ENCODE measurements at places on chromosomes 7 and 10.

GRCh38 chr10:104807581-104808310, 166.7 kb downstream of the SORCS3 start:
- DNase-seq, result no peak

DNA sequence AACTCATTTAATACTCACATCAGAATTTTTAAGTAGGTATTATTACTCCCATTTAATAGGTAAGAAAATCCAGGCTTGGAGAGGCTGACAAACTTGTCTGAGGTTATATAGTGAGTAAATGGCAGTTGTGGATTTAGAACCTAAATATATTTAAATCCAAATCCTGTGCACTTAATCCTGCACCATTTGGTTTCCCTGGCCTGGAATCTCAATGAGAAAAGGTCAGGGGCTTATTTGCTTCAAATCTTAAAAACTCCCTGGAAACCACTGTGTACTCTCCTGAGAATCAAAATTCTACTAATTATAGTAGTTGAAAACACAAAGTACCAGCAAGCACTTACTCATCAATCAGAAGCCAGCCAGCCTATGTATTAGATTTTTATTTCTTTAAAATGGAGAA, 97.7 kb downstream of the DNMBP start:
- DNase-seq, result no peak

GRCh38 chr10:28291881-28292297, 11.0 kb downstream of the MPP7 start:
- peak; percentile 57 for DNase-seq

DNA sequence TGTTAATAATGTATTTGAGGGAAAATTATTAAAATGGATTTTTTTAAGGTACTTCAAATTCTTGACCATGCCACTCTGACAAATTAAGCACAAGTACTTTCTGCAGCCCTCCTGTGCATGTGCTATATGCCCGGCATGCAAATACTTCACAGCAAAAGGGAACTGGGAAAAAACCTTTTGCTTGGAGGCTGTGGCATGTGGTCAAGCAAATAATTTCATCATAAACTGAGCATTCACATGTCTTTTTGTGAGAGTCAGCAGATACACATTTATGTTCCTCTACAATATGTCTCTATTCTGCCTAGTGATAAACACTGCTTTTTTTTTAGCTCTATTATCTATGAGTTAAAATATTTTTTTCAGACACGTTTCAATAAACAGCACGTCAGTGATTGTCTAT, 53.7 kb upstream of the SEMA3A start:
- peak; percentile 41 for DNase-seq

- no peak for DNase-seq
Observed at GRCh38 chr10:93150990-93151547, 77.4 kb downstream of the CYP26A1 start.

DNA sequence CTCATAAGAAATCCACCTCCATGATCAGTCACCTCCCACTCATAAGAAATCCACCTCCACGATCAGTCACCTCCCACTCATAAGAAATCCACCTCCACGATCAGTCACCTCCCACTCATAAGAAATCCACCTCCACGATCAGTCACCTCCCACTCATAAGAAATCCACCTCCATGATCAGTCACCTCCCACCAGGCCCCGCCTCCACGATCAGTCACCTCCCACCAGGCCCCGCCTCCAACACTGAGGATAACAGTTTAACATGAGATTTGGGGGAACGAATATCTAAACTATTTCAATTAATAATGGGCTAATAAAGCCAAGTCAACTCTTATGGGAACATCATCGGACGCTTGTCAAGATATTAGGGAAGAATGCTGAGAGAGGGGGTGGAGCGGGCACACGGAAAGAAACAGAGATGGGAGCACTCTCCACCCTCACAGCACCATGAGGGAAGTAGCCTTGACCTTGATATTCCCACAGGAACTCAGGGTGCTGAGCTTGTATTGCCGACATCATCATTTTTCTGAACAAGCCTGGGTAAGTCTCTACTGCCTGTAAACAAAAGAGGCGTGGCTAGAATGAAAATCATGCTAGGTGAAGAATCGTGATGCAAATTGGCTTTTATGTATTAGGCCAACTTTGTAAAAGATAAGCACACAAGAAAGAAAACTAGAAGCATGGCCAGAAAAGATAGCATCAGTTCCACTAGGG, 303.5 kb upstream of the KLF6 start:
- DNase-seq, result no peak

DNA sequence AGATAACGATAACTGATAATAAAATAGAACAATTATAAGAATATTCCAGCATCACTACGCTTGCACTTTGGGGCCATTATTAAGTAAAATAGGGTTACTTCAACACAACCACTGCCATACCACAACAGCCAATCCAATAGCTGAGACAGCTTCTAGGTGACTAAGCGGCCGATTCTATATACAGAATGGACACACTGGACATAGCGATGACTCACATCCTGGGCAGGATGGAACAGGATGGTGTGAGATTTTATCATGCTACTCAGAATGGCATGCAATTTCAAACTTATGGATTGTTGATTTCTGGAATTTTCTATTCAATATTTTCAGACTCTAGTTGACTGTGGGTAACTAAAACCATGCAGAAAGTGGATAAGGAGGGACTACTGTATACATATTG, 920.9 kb downstream of the LRMDA start:
- DNase-seq, result peak; percentile 77

DNA sequence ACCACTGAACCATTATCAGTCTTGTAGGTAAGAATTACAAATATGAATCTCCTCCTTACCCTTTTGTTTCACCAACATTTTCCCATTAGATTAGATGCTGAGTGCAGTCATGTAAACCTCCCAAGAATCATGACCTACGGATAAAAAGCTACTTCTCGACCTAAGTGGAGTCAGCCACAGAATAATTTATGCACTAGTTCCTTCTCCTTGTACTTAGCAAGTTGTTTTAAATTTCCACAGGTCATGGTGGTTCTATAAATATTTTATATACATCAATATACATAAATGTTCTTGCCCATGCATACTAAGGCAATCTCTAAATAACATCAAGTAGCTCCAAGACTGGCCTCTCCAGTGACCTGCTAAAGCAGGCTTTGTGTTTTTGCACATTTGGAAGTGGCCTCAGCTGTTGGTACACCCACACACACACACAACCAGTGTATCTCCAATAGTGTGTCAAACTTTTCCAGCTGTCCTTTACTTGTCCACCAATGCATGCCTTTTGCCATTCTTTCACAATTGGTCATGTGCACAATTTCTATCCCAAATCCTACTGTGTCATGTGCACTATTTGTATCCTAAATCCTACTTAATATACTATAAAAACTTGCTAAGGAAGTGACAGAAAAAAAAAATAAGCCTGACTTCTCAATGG, 21.5 kb downstream of the LMOD2 start:
- no peak for DNase-seq

DNA sequence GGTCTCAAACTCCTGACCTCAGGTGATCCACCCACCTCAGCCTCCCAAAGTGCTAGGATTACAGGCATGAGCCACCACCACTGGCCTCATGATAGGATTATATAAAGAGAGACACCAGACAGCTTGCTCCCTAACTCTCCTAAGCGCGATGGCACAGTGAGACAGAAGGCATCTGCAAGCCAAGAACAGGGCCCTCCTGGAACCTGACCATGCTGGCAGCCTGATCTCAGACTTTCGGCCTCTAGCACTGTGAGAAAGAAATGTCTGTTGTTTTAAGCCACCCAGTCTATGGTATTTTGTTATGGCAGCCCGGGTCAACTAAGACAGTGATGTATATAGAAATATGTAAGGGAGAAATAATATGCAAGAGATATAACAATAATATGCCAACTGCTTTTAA, 51.2 kb downstream of the SRPK2 start:
- no peak for DNase-seq

GRCh38 chr7:405489-406211, 114.0 kb downstream of the PDGFA start:
- DNase-seq, result no peak

GRCh38 chr7:74526780-74527179, 73.1 kb downstream of the GTF2IRD1 start:
- no peak for DNase-seq

GRCh38 chr7:121796381-121796780, 76.6 kb upstream of the PTPRZ1 start:
- DNase-seq, result no peak

DNA sequence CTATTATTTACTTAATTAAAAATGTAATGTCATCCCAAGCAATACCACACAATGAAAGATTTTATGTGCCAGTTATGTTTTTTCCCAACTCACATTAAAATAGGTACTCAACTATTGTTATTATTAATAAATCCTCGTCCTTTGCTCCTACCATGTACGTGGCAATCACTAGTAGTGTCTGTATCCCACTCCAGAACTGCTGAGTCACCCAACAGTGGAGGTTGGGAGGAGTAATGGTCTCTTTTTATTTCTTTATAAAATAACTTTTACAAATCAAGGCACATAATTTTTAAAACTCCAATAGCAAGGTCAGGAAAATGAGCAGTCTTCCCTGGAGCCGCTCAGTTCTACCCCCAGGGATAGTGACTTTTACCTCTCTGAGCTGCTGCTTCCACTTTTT, 273.5 kb upstream of the PLPP4 start:
- no peak for DNase-seq
